Stimulated activated memory B cell treated with anti-CD40 and anti-IgM and Interleukin-4, amounts not matched to agents 10 μg/mL and 1 μg/mL and 100 μg/mL, for 72 hours (primary cell): ENCODE measurements at places on chromosomes 4 and X.

GRCh38 chr4:9969526-9970398, 51.5 kb downstream of the SLC2A9 start:
- no peaks in the 10 kb centered on the region for H3K27me3 ChIP-seq
- peak overlapping the region; percentile 89 for H3K27ac ChIP-seq
- peaks cover 31% of the 10 kb centered on the region for H3K4me1 ChIP-seq
- H3K4me3 ChIP-seq, result no peak overlapping the region
- peaks cover 12% of the 10 kb centered on the region for H3K36me3 ChIP-seq

DNA sequence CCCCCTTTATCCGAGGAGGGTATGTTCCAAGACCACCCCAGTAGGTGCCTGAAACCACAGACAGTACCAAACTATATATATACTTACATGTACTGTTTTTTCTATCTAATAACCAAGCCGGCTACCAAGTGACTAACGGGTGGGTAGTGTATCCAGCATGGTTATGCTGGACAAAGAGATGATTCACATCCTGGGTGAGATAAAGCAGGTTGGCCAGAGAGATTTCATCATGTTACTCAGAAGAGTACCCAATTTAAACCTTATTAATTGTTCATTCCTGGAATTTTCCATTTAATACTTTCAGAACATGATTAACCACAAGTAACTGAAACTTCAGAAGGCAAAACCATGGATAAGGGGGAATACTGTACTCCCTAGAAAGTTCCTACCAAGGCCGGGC, 46.5 kb downstream of the RFC1 start:
- no peak overlapping the region for H3K4me3 ChIP-seq
- no peaks in the 10 kb centered on the region for H3K27me3 ChIP-seq
- ATAC-seq, result no peak
- peaks cover 19% of the 10 kb centered on the region for H3K36me3 ChIP-seq
- H3K27ac ChIP-seq, result no peak overlapping the region
- no peaks in the 10 kb centered on the region for H3K4me1 ChIP-seq

GRCh38 chr4:28317221-28317620, 1456.6 kb downstream of the STIM2 start:
- H3K27ac ChIP-seq, result no peak overlapping the region
- no peaks in the 10 kb centered on the region for H3K36me3 ChIP-seq
- no peaks in the 10 kb centered on the region for H3K4me1 ChIP-seq
- no peaks in the 10 kb centered on the region for H3K27me3 ChIP-seq
- no peak for ATAC-seq

GRCh38 chr4:97868097-97868496, 275.2 kb downstream of the STPG2 start:
- ATAC-seq, result no peak
- no peaks in the 10 kb centered on the region for H3K36me3 ChIP-seq
- no peaks in the 10 kb centered on the region for H3K27me3 ChIP-seq
- no peak overlapping the region for H3K4me3 ChIP-seq

DNA sequence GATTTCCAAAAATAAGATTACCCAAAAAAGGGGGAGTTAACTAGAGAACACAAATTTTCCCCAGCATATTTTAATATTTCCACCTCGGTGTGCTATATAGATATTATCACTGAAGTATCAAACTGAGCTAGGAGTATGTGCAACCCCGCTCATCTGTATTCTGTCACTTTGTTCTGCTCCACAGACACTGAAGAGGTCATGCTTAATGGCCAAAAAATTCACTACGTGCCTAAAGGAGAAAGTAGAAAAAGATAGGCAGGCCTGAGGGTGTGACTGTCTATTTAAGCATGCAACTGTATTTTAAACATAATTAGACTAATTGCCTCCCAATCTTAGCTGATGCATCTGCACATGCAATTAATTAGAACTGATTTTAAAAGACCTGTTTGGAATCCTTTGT, 24.5 kb downstream of the SH3RF1 start:
- H3K27me3 ChIP-seq, result no peaks in the 10 kb centered on the region
- peaks cover 9% of the 10 kb centered on the region for H3K36me3 ChIP-seq
- H3K4me3 ChIP-seq, result no peak overlapping the region

DNA sequence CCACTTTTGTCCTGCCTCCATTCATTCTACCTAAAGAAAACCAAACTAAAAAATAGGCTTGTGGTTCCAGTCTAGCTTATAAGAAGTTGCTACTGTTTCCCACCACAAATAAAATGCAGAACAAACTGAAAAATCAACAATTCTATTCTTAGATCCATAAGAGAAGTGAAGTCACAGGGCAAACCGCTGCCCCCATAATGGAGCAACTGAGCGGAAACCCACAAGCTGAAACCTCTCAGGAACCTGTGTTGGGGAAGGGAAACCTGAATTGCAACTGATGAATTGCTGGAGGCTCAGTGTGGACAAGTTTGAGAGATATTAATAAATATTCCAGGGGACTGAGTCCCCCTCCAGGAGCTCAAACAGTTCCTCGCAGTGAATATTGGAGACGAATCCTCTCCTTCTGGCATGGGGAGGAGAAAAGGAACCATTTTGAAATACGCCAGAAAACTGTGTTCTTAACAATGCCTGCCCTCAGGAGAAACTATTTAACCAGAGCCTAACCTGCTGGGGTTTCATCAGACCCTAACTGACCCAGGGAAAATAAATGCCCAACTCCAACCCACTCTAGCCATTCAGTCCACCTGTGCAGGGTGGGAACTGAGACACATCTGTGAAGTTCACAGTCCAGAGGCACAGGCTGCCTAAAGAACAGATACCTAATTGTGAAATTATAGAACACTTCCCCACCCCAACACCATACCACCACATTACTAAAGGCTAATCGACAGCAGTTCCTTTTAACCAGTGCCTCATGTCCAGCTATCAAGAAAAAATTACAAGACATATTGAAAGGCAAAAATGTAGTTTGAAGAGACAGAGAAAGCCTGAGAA, 22.8 kb upstream of the SH3RF1 start:
- H3K27ac ChIP-seq, result peak overlapping the region; percentile 17
- peak overlapping the region; percentile 27 for H3K4me3 ChIP-seq
- H3K27me3 ChIP-seq, result no peaks in the 10 kb centered on the region
- no peaks in the 10 kb centered on the region for H3K36me3 ChIP-seq
- peak; percentile 88 for ATAC-seq

GRCh38 chrX:7047951-7048350, 99.6 kb upstream of the STS start:
- no peak for ATAC-seq
- H3K27ac ChIP-seq, result no peak overlapping the region
- peaks cover 7% of the 10 kb centered on the region for H3K4me1 ChIP-seq
- no peak overlapping the region for H3K4me3 ChIP-seq
- H3K36me3 ChIP-seq, result peaks cover 19% of the 10 kb centered on the region

GRCh38 chr4:68175562-68176155, 46.0 kb upstream of the TMPRSS11F start:
- no peaks in the 10 kb centered on the region for H3K4me1 ChIP-seq
- no peaks in the 10 kb centered on the region for H3K36me3 ChIP-seq
- no peak overlapping the region for H3K4me3 ChIP-seq

DNA sequence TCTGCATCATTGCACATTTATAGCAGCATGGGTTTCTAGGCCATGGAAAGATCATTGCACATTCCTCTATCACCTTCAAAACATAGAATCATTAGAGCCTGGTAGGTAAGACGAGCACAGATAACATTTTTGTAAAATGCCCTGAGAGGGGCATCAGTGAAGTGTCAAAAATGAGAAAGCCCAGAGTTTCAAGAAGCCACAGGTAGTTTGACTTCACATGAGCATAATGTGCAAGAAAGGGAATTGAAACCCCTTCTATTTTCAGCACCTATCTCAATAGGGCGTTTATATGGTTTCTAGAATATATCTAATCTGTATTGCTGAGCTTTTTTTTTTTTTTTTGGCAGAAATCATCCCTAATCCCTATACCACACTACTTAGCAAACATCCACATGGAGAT, 2441.7 kb downstream of the ARAP2 start:
- H3K27ac ChIP-seq, result no peak overlapping the region
- H3K4me3 ChIP-seq, result no peak overlapping the region
- no peaks in the 10 kb centered on the region for H3K36me3 ChIP-seq
- no peak for ATAC-seq

- H3K27ac ChIP-seq, result no peak overlapping the region
- no peaks in the 10 kb centered on the region for H3K27me3 ChIP-seq
- no peak overlapping the region for H3K4me3 ChIP-seq
Measured at GRCh38 chr4:119946359-119946758, 120.3 kb downstream of the MAD2L1 start.

DNA sequence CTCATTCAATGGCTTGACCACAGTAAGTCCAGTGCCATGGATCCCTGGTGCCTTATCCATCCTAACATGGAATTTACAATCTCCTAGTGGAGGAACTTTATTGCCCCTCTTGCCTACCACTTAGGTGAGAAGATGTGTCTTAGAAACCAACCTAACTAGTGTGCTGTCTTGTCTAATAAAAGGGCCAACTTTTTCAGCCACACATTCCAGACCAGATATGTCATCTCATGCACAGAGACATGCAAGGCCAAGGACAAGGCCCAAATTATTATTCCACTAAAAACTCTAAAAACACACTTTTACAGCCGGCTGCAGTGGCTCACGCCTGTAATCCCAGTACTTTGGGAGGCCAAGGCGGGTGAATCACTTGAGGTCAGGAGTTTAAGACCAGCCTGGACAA, 10.6 kb upstream of the PRDX4 start:
- H3K4me3 ChIP-seq, result no peak overlapping the region
- peaks cover 12% of the 10 kb centered on the region for H3K4me1 ChIP-seq
- no peak for ATAC-seq

DNA sequence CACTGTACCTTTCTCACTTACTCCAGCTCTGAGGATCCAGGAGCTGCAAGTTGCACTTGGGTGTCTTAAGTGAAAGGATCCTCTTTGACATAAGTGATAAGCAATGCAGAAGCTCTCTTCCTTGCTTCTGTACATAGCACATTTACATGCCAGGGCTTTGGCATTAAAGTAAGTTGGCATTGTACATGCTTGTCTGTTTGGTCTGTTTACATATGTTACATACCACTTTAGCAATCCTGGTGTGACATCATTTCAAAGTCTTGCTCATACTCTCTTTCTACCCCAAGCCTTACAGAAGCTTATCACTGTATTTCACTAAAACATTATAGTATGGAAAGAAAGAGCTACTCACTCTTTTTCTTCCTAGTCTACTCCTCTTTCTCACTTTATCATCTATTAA, 2548.3 kb downstream of the ARAP2 start:
- H3K4me3 ChIP-seq, result no peak overlapping the region
- H3K27me3 ChIP-seq, result no peaks in the 10 kb centered on the region
- H3K27ac ChIP-seq, result no peak overlapping the region
- ATAC-seq, result no peak

DNA sequence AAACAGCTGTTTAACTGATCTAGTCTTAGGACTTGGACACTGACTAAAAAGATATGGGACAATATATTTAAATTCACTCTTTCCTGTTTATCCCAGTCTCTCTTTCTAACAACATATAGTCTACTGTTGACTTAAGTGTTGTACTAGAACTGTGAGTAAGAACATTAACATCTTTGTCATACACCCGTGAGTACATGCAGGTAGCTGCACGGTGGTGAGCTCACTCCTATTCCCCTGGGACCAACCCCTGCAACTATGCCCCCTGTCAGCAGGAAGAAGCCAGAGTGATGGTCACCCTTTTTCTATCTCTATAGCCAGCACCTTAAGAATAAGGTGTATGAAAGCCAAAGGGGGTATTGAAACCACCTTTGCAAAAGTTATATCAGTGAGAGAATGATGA, 17.6 kb downstream of the TBL1X start:
- H3K27ac ChIP-seq, result no peak overlapping the region
- no peaks in the 10 kb centered on the region for H3K27me3 ChIP-seq
- H3K4me1 ChIP-seq, result peaks cover 16% of the 10 kb centered on the region
- H3K36me3 ChIP-seq, result peaks cover 13% of the 10 kb centered on the region
- no peak overlapping the region for H3K4me3 ChIP-seq

DNA sequence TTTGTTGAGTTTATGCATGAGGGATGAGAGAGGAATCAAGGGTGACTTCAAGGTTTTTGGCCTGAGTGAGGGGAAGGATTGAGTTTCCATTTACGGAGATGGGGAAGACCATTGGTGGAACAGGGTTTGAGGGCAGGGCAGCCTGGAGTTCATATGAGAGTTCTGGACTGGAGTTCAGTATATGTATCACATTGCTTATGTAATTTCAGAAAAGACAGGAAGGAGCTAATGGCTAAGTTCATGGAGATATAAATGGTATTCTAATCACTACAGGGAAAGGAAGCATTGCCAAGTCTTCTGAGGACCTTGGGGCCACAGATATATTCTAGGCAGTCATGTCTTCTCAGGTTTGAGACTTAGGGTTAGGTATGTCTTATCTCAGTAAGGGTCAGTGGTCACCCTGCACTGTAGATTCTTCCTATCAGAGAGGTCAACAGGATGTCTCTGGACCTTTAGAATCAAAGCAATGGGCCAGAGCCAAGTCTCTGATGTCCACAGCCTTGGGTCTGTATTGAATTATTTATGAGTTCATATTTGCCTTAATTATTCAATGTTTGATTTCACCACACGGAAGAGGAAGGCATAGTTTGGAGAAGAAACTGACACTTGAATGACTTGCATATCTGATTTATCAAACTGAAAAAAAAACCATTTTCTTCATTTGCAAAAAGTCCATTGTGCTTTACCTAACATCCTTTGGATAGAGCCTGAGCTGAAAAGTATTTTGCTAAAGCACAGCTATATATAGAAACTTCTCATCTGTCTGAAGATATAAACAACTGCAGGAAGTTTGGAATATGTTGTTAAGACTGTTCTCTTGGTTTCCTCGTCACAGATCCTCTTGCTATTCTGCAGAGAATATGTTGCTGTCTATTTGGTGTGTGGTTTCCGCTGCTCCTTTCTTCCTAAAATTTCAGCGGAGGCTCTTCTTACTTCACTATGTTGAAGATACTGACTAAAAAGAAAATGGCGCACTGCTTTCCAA, 139.5 kb downstream of the PDGFRA start:
- ATAC-seq, result no peak
- H3K36me3 ChIP-seq, result no peaks in the 10 kb centered on the region
- H3K27ac ChIP-seq, result no peak overlapping the region
- peaks cover 26% of the 10 kb centered on the region for H3K27me3 ChIP-seq
- no peaks in the 10 kb centered on the region for H3K4me1 ChIP-seq

GRCh38 chrX:108312011-108312410, 126.2 kb downstream of the COL4A6 start:
- no peaks in the 10 kb centered on the region for H3K27me3 ChIP-seq
- no peak overlapping the region for H3K27ac ChIP-seq
- H3K4me3 ChIP-seq, result no peak overlapping the region
- no peak for ATAC-seq
- H3K36me3 ChIP-seq, result no peaks in the 10 kb centered on the region

- H3K4me1 ChIP-seq, result peaks cover 16% of the 10 kb centered on the region
- no peak for ATAC-seq
- H3K4me3 ChIP-seq, result no peak overlapping the region
- H3K27ac ChIP-seq, result no peak overlapping the region
Measured at GRCh38 chr4:84579403-84579776, 3.5 kb upstream of the CDS1 start.

DNA sequence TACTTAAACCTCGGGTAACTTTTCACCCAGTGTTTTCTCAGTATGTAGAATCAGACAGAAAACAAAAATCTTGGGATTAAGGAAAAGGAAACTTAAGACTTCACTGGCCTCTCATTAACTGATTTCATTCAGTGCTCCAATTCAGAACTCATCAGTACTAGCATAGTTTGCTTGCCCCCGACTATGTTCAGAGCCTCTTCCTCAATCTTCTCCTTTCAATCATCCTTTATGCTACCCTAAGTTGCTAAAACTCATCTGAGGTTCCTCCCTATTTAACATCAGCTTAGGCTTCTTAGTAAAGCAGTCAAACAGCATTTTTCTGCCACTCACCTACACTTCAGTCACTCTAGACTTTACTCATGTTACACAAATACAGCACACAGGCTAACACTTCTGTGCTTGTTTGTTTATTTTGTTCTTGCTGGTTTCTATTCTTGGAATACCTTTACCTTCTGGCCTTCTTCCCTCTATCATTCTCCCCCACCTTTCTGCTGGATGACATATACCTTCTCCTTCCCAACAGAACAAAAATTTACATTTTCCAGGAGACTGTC, 163.0 kb upstream of the TLL1 start:
- H3K36me3 ChIP-seq, result no peaks in the 10 kb centered on the region
- H3K4me3 ChIP-seq, result no peak overlapping the region
